CD4-positive, alpha-beta T cell treated with Interleukin-4 for 1 hour (primary cell): ENCODE measurements at places on chromosomes 1 and 21.

- no peak for DNase-seq
Observed at GRCh38 chr1:69585666-69586065, 17.9 kb downstream of the LRRC7 start.

DNA sequence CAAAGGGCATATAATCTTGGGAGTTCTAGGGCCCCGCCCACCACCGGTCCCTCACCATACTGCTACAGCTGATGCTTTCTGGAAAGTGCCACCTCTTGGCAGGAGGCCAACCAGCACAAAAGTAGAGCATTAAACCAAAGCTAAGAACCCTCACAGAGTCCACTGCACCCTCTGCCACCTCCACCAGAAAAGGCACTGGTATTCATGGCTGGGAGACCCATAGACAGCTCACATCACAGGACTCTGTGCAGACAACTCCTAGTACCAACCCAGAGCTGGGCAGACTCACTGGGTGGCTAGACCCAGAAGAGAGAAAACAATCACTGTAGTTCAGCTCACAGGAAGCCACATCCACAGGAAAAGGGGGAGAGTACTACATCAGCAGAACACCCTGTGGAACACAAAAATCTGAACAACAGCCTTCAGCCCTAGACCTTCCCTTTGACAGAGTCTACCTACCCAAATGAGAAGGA, 10.8 kb downstream of the THEM4 start:
- DNase-seq = peak; percentile 67

GRCh38 chr1:12174924-12175810, 8.4 kb downstream of the TNFRSF1B start:
- DNase-seq = no peak

GRCh38 chr1:94056996-94057395, 64.0 kb downstream of the ABCA4 start:
- no peak for DNase-seq

DNA sequence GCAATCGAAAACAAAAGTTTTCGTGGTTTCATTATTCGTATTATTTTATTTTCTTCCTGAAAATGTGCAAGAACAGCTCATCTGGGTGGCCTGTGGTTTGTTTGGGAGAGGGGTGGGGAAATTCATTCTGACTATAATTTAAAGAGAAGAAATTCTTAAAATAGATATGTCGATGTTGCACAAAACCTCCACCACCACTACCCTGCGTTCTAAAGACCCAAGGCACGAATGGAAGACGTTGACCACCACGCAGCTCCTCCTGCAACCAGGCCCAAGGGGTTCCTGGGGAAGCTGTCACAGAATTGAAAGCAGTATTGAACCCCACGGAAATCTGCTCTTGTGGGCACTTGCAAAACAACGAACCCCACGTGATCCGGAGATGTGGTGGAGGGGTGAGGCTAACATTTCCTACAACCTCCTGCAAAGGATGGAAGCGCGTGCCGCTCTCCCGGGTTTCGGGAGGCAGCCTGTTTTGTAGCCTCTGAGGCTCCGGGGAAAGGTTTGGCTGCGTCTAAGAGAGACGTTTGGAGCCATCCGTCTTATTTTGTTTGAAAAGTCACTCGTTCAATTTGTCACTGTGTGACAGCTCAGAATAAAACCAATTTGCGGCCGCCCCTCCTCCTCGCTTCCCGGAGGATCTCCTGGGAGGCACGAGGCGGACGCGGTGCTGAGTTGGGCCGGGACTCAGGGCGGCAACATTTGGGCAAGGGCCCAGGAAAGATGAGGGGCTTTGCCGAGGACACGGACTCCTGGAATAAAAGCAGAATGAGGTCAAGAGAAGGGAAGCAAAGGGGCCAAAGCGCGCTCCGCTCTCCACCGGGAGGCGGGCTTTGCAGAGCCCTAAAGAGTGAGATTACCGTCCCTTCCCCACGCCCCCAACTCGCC, 810 bp upstream of the HLX start:
- DNase-seq = no peak
